Activated naive CD4-positive, alpha-beta T cell treated with anti-CD3 and anti-CD28 coated beads for 36 hours (primary cell): ENCODE measurements at places on chromosomes 16 and 17.

DNA sequence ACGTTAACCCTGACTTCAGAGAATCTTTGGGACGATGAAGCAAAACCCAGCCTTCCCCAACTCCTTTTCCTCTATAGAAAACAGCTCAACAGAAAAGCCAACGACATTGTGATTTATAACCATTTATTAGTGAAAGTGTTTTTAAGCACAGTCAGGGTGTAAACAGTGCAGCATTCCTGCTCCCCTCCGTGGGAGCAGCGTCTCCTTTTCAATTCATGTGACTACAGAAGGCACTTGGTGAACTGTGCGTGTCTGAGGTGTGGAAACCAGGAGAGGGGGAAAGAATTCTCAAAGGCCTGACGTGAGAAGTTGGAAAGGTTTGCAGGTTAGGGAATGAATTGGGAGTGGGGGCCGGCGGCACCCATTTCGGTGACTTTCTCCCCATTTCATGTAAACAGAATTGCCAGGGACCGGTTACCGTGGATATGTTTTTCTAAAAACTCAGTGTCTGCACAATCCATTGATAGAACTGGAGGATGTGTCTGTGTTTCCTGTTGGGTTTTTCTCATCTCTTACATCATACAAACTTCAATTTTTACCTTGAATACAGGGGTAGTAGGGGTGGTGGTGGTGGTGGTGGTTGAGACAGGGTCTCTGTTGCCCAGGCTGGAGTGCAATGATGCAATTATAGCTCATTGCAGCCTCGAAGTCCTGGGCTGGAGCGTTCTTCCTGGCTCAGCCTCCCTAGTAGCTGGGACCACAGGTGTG, 53.1 kb downstream of the NDE1 start:
- no peak for DNase-seq

DNA sequence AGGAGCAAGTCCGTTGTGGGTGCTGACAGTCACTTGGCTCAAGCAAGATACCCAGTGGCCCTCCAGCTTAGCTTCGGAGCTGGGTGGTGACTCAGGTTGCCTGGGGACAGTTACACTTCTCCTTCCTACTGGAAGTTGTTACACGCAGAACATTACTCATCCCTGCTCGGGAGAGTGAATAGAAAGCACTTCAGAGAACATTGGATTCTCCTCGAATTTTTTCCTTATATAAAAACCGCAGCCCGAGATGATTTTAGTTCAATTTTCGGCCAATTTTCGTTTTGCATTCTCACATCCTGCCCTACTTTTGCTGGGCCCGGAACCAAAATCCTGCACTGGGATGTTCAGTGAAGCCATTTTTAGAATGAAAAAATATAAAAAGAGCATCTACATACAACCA, 99.7 kb downstream of the ELAC2 start:
- no peak for DNase-seq

GRCh38 chr16:56269811-56270684, 78.8 kb downstream of the GNAO1 start:
- no peak for DNase-seq

DNA sequence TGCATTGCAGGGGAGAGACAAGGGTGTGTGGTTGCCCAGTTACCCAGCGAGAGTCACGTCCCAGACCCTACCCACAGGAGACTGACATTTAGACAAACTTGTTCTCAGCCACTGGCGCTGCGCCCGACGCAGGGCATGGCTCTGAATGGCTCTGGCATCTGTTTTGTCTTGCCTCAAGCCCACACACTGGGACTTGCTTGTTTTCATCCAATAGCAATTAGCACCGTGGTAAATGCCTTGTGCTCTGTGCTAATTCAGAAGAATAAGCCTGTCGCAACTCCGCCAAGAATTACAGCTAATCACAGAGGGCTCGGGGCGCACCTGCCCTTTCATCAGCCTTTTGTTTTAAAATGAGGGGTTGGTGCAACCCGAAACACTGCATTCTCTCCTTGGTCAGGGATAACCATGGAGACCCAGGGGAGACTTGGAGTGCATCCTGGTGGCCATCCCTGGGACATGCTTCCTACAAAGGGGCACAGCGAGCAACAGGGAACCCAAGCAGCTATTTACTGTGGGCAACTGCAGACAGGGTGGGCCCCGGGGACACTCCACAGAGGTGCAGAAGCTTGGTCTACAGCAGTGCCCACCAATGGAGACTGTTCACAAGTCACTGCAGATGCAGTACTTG, 220.6 kb upstream of the ZFHX3 start:
- DNase-seq = no peak

- peak; percentile 32 for DNase-seq
Observed at GRCh38 chr17:59914274-59914854, 21.4 kb downstream of the RPS6KB1 start.

DNA sequence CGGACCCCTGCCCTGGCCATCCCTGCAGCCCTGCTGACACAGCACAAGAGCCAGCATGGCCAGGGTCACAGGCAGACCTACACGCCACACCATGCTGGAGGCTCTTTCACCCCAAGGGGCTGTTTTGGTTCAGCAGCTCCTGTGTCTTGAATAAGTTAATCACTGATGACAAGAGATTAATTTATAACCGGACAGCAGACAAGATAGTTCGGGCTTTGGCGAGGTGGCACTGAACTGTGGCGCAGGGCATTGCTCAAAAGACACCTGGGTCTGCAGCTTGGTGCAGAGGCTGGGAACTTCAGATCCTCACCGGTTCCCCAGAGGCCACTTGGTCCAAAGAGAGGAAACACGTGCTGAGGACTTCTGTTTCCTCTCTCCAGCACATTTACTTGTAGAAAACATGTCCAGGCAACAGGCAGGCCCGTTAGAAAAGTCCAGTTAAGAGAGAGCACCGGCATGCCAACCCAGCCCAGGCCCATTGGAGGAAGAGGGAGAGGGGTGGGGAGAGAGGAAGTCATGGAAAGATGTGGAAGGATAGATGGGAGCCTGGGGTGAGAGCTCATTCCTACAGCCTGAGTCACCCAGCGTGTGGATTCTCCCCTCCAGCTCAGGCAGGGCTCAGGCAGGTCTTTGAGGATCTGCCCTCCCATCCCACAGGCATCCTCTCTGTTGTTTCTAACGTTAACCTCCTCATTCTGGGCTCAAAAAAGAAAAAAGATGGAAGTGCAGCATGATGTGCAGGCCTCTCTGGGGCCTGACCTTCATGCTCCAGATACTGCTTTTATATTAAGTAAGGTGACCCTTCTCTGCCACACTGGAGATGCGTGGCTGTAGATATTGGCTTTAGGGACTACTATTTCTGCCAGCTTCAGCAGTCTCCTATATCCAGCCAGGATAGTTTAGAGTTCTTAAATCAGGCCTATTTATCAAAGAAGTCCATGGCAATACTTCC, 80.0 kb upstream of the HNF1B start:
- DNase-seq = no peak

- DNase-seq = no peak
Observed at GRCh38 chr16:67901734-67902133, 8.7 kb downstream of the PSKH1 start.

DNA sequence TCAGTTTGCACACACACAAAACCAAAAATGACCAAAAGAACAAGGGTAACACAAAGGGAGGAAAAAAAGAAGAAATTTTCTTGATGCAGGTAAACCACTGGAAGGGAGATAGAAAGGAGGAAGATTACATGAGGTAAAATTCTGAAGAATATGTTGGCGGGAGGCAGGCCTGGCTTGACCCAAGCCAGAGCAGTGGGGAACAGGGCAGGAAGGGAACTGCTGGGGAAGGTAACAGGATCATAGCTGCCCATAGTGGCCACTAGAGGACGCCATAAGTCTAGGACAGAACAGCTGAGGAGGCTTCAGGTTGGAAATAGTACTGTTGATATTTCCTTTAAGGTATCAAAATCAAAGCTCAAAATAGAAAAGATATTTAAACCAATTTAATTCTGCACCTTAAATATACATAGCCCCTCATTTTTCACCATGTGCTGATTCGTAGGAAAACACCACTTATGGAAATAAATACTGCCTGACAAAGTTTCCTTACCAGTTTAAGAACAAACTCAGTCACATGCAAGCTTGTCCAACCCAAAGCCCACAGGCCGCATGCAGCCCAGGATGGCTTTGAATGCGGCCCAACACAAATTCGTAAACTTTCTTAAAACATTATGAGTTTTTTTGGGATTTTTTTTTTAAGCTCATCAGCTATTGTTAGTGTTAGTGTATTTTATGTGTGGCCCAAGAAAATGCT, 15.5 kb downstream of the VPS35 start:
- DNase-seq = peak; percentile 66

- DNase-seq = no peak
Observed at GRCh38 chr16:2816751-2817339, at the start of gene PRSS21. PRSS21 (plus strand) TSS chr16:2817237; CDS start chr16:2817269, 32 bp downstream.

DNA sequence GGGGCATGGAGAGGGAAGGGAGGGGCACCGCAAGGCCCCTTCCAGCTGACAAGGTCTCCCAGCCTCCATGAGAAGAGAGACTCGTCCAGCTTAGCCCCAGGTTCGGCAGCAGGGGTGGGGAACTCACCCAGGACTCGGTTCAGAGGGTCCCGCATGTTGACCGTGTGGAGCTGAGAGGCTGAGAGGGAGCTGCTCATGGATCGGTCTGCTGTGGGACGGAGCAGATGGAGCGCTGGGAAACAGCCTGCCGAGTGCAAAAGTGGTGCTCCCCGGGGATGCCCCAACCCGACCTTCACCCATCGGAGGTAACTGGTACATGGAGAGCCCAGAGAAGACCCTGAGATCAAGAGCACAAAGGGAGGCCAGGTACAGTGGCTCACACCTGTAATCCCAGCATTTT, 4.9 kb downstream of the CSF3 start:
- DNase-seq = no peak

DNA sequence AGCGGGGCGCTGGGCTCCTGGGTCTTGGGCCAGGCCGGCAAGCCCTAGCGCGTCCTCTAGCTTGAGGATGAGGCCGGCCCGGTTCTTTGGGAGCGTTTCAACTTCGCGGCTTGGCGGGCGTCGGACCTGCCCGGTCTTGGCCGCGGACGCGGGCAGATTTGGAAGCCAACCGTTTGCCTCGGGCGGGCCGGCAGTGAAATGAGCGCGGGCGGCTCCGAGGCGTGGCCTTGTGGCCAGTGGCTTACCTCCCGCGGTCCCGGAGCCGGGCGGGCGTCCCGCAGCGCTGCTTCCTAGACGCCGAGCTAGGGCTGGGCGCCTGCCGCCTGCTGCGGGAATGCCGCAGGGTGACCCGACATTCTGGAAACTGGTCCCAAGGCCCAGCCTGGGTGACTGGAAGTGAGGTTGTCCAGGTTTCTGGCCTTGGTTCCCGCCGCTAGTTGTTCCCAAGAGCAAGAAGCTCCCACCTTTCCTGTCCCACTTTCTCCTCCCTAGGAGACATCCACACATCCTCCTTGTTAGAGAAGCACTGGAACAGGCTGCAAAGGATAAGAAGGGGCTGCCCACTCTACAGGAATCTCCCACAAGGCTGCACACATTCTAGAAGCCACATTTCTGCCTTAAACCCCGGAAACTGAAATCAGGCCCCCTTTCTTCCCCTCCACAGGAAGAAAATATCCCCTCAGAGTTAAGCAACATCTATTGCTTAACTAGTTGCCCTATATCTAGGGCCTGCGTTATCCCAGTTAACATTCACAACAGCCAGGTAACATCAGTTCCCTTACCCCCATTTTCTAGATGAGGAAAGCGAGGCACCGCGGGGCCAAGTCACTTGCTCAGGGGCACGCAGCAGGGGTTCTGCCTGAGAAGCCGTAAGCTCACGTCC, 4.5 kb upstream of the CBX8 start:
- no peak for DNase-seq

DNA sequence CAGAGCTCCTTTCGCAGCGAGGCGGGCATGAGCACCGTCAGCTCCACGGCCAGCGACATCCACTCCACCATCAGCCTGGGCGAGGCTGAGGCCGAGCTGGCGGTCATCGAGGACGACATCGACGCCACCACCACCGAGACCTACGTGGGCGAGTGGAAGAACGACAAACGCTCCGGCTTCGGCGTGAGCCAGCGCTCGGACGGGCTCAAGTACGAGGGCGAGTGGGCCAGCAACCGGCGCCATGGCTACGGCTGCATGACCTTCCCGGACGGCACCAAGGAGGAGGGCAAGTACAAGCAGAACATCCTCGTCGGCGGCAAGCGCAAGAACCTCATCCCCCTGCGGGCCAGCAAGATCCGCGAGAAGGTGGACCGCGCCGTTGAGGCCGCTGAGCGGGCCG, 42.3 kb downstream of the JPH3 start:
- DNase-seq = no peak

- DNase-seq = no peak
Observed at GRCh38 chr17:81715107-81715871, 3.2 kb downstream of the SLC25A10 start.

DNA sequence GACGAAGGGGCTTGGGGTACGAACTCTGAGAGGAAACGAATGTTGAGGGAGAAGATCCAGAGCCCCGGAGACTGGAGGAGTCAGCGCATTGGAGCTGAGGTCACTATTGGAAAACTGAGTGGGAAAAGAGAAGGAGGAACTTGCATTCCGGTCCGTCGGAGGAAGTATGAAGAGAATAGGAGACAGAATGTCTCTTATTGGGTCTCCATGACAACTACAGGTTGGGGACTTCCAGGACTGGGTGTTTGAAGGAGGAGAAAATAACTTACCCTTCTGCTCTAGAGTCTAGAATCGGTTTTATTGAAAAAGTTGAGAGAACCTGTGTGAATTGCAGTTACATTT, 537 bp downstream of the GOSR1 start:
- DNase-seq = peak; percentile 11

DNA sequence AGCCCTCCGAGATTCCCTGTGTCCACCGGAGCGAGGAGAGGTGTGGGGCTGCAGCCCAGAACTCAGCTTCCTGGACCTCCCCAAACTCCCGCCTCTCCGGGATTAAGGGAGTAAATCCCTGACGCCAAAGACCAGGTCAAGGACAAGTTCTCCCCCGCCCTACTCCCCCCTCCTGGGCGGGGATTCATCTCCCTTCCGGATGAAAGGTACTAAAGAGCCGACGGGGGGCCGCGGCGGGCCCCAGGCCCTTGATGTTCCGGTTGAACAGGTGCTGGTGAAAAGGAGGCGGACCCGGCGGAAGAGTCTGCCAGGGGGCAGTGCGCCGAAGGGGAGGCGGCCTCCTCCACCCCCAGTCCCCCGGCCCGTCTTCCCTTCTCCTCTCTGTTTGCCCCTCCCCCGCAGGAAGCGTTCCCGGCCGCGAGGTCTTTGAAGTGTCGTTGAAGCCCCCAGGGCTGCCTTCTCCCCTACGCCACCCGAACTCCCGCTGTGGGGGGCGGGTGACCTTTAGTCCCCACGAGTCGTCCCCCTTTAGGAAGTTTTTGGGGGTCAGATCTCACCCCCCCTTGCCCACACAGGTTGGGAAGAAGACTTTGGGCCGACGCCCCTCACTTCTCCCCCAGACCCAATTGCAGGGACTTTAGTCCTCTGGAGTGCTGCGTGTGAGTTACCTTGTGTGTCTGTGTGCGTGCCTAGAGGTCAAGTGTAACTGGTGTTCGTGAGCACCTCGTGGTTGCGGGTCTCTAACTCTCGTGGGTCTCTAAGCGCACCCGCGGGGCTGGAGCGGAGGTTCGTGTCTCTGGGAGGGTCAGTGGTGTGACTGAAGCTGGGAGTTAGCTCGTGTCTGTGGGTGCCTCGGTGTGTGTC, 1.1 kb upstream of the MLLT6 start:
- peak; percentile 92 for DNase-seq

GRCh38 chr16:64453646-64454045, 668.2 kb downstream of the CDH11 start:
- DNase-seq = no peak

GRCh38 chr17:57447990-57448758, 191.9 kb downstream of the MSI2 start:
- no peak for DNase-seq

GRCh38 chr16:81899601-81900000, 111.7 kb downstream of the SDR42E1 start:
- DNase-seq = no peak

GRCh38 chr16:49478107-49478506, 104.5 kb downstream of the C16orf78 start:
- DNase-seq = no peak

GRCh38 chr16:56282451-56282850, 91.2 kb downstream of the GNAO1 start:
- no peak for DNase-seq

GRCh38 chr16:27221576-27222248, 18.4 kb downstream of the KDM8 start:
- DNase-seq = no peak
